ENCODE measurements at places on chromosomes 1 and 21.

DNA sequence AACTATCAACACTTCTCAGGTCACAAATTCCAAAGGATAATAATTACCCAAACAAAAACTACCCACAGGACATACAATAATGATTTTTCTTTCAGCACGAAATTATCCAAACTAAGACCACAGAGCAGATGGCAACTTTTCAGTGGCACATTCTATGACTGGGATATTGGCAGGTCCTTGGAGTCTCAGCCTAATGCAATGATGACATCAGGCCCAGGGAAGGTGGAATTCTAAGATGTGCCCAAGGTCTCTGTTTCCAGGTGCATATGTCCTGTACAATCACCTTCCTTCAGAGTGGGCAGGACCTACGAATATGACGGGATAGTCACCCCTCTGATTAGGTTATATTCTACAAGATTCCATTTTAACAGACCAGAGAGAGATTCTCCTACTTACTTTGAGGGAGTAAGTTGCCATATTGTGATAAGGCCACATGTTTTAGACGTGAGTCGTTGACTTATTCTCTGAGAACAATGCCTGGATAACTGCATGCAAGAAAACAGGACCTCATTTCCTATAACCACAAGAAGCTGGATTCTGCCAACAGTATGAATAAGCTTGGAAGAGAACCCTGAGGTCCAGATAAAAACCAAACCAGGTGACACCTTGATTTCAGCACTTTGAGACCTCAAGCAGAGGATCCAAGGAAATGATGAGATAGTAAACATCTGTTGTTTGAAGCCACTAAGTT lies 69.9 kb downstream of the ZC3H11B start:
- no peak for DNase-seq

GRCh38 chr1:39926343-39926793 lies 24.7 kb upstream of the MYCL start:
- no peak for DNase-seq

- no peak for DNase-seq
Observed at GRCh38 chr1:11194407-11195176, 5.4 kb downstream of the ANGPTL7 start.

DNA sequence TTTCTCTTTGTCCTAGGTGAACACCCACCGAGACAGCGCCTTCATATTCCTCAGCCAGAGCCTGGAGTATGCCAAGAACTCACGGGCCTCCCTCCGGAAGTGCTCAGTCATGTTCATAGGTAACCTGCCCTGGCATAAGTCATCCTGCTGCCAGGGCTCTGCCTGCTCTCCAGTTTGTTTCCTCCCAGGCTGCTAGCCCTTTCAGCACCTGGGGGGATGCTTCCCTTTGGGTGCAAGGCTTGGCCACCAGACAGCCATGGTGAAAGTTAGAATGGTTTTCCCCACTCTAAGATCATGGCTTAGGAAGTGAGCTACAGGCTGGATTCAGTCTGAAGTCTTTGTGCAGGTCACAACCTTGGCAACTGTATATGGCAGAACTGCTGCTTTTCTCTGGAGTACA lies 9.2 kb upstream of the TTC4 start:
- DNase-seq, result no peak

- DNase-seq, result no peak
Observed at GRCh38 chr1:106292130-106292529, 764.3 kb upstream of the PRMT6 start.

DNA sequence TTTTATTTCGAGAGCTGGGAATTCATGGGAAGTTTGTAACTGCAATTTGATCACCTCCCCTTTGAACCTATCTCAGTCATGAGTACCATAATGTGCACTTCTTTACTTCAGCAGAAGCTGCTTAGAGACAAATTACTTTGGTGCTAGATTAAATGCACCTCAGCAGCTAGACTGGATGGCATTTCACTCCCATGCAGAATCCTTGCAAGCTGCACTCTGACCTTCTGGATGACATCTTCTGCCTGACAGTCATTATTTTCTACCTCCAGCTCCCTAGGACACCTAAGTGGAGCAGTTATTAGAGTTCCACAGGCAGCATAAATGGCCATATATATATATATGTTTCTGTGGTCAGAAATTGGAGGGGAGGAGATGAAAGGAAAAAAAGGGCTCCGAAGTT lies 366.0 kb upstream of the TMPRSS15 start:
- no peak for DNase-seq

GRCh38 chr1:150566589-150567340 lies 12.6 kb downstream of the MCL1 start:
- no peak for DNase-seq

- no peak for DNase-seq
Observed at GRCh38 chr1:71106658-71107322, 26.0 kb upstream of the ZRANB2 start.

DNA sequence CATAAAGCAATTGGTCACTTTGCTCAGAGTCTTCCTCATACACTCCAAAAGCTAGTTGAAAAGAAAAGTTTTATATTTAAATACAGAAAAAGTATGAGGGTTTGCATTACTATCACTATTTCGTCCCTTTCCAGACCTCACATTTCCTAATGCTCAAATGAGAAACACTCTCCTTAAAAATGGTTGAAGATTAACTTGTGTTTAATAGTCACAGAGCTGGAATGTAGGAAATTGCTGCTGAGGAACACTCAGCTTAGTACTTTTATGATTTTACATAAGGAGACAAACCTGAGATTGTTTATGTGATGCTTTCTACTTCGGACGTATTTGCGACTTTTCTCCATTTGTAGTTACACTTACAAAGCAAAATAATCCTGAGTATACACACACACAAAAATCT lies 39.8 kb downstream of the MYSM1 start:
- no peak for DNase-seq

DNA sequence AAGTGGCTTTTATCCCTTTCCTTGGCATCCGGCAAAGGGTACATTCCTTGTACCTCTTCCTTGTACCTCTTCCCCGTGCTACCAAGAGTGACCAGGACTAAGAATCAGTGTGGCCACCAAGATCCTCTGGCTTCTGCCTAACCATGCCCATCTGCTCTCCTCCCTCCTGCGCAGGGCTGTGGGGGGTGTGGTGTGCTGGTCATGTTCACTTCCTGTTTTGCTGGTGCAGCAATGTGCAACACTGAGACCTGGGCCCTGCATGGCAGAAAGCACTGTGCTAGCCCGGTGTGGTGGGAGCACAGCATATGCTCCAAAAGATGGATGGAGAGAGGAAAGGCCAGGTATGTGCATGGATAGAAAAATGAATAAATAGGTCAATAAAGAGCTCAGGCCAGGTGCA lies 33.3 kb upstream of the TENT5C start:
- no peak for DNase-seq

GRCh38 chr1:197813741-197814140 lies 38.5 kb upstream of the DENND1B start:
- DNase-seq, result no peak

Data from effector CD8-positive, alpha-beta T cell (primary cell).